ENCODE measurements at places on chromosomes 12 and 14. TPM values are rescaled to one million over a fixed set of nuclear protein-coding genes. Genes with fewer than 3 reads are reported as not detected.

Gene NPFF
- total RNA-seq, result not detected

Gene BEST3
- total RNA-seq, result not detected

Gene COX8C
- not detected for total RNA-seq

Gene TSPAN8
- total RNA-seq, result 0.24 TPM

Data from hair follicle dermal papilla cell (primary cell).